SW 1271 (cell line): ENCODE measurements at places on chromosomes 12 and 14.

GRCh38 chr12:11949738-11950411, 120.9 kb upstream of the BCL2L14 start:
- no peak for DNase-seq

GRCh38 chr12:52141306-52141705, 50.5 kb downstream of the KRT80 start:
- peak; percentile 45 for DNase-seq

DNA sequence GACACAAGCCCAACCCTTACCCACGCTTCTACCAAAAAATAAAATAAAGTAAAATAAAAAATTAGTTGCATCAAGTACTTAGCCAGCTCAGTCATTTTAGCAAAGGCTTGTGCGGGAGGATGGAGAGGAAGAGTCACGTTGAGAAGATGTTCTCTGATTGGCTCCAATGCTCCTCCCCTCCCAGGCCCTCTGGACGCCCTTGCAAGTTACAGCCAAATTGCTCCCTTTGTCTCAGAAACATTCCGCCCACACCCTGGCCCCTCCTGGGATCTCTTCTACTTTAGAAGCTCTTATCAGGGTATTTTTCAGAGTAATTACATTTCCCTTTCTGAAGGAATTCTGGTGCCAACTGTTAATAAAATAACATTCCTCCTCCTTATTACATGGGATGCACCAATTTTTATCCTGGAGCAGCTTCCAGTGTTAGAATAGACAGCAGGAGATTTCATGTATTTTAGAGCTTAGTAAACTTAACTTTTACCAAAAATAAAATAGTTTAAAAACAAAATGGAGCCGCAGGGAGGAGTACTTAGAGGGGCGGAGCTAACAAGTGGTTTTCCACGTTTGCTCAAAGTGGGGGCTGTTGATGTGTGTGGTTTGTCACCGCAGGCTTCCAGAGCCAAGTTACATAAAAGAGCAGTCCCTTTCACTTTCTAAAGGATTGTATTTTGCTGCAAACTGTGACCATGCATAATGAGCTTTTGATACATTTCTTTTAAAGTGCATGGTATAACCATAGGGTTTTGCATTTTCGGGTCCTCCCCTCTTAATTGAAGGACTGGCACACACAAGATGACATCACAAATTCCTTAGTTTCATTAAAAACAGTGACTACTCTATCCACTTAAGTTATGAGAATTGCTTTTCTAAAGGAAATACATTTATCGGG, 71.7 kb upstream of the RAP1B start:
- no peak for DNase-seq

- DNase-seq: no peak
These were observed 177.6 kb downstream of the ACSS3 start for GRCh38 chr12:81255456-81255855.

- no peak for DNase-seq
These were observed 367.0 kb upstream of the ATP2B1 start for GRCh38 chr12:90075685-90076084.

DNA sequence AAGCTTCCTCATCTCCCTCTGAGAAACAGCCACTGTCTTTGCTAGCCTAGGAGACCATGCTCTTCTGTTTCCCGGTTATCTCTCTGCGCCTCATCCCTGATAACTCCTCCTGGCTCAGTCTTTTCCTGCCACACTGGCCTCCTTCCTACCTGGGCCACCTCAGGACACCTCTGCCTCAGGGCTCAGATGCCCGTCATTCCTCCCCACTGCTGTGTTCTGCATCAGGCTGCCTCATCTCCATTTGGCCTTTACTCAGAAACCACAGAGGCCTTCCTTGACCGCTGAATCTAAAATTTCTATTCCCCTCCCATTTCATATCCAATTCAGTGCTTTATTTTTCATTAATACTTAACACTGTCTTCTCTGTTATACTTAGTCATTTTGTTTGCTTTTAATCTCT, 311.0 kb upstream of the RGS6 start:
- DNase-seq: no peak

DNA sequence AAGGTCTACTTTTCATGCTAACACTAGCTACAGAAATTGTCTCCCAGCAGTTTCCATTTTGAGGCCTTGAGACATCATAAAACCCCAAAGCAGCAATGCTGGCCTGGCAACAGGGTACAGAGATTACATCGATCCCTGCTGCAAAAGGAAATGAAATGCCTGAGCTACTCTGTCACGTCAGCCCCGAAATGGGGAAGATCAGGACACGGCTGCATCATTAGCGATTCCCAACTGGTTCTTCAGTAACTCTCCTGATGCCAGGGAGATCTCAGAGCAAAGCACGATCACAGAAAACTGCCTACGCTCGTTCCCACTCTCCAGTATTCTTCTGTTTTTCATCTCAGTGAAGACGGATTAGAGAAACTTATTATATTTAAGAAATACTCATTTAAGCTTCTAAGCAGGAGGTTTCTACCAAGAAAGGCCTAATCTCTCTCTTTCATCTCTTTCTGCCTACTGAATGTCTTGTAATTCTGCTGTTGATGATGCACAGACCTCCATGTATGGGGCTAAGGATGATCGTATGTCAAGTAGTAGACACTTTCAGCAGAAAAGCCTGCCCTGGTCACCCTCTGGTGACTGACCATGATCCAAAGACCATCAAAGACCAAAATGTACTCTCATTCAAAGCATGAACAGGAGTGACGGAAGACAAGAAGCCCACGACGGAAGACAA, 168.5 kb downstream of the RIMBP2 start:
- DNase-seq: no peak

GRCh38 chr14:104724407-104724980, 465 bp downstream of the ADSS1 start:
- DNase-seq: peak; percentile 22

DNA sequence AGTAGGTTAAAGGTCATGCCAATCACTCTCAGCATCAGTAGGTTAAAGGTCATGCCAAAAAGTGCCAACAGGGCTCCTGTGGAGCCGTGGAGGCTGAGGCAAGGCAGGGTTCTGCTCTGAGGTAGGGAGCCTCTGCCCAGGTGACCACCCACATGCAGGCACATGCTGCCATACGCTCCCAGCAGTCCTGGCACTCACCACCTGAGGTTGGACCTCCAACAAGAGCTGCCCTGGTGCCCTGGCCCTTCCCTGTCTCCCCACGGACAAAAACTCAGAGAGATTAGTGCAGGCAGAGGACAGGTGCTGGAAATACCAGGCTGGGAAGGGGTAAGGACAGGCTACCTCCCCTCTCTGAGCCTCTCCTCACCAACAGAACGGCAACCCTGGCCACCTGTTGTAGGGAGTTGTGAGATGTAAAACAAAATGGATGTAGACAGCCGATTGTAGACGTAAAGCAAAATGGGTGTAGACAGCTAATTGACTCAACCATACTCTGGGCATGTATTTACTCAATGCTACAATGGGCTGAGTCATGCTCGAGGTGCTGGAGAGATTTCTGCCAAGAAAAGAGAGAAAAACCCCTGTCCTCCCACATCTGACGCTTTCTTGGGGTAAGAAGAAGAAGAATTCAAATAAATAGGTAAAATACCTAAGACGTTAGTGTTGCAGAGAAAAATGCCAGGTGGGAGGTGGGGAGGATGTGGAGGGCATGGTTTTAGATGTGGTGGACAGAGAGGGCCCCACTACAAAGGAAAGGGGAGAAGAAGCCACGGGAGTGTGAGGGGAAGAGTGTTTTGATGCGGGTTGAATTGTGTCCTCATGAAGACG, 32.4 kb downstream of the LTBP2 start:
- DNase-seq: no peak

- no peak for DNase-seq
These were observed 233.4 kb upstream of the PELI2 start for GRCh38 chr14:55884819-55885218.

DNA sequence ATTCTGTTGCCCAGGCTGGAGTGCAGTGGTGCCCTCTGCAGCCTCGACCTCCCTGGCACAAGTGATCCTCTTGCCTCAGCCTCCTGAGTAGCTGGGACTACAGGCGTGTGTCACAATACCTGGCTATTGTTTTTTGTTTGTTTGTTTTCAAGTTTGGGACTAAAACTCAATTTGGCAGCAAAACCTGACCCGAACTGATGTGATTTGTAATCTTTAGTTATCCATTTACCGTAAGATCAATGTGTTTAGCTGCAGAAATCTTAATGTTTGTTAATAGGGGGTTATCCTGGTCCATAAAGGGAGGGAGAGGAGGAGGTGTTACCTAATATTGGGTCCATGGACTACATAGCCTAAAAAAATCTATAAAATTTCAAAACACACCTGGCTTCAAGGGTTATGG, 738 bp upstream of the C1S start:
- no peak for DNase-seq

GRCh38 chr14:94700336-94700735, 69.6 kb downstream of the GSC start:
- no peak for DNase-seq

GRCh38 chr14:44170101-44170500, 337.0 kb downstream of the FSCB start:
- no peak for DNase-seq

- no peak for DNase-seq
These were observed 33.8 kb downstream of the MMAB start for GRCh38 chr12:109539508-109539907.

GRCh38 chr12:69094606-69095216, 144.7 kb upstream of the CPSF6 start:
- DNase-seq: no peak
